Heart right ventricle (tissue), 16 donors: ENCODE measurements at places on chromosomes 1 and 21.
A peak's percentile ranks its signal among the peaks of the same experiment; 100 is the strongest.

- DNase-seq = no peak
Observed at GRCh38 chr1:213041443-213041842, 9.6 kb upstream of the RPS6KC1 start.

DNA sequence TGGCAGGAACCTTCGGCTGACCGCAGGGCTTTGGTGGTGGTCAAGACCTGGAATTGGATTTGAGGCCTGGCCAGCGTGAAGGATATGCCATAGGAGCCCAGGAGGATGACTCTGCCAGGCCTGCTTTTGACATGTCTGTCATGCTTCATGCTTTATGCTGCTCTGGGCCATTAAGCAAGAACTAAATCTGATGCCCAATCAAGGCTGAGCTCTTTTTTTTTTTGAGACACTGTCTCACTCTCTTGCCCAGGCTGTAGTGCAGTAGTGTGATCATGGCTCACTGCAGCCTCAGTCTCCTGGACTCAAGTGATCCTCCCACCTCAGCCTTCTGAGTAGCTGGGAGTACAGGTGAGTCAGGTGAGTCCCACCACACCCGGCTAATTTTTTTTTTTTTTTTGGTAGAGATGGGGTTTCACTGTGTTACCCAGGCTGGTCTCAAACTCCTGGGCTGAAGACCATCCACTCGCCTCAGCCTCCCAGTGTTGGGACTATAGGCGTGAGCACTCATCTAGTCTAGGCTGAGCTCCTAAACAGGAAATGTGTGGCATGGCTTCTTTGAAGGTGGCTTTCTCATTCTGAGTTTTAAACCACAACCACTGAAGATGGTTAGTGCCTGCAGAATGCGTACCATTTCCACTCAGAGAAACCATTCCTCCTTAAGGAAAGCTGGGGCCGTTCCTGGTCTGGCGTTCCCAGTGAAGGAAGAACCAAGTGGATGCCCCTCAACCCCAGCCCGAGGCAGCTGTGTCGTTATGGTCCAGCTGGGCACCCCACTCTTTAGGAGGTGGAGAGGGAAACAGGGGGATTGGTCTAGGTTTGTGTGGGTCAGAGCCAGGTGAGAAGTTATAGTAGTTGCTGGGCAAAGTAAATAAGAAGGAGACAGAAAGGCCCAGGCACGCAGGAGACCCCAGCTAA is 34.2 kb upstream of the ATP5PO start:
- DNase-seq = no peak

GRCh38 chr1:205626216-205626615 is 5.6 kb downstream of the ELK4 start:
- DNase-seq = no peak

- DNase-seq = no peak
Observed at GRCh38 chr1:172471666-172472065, 27.8 kb upstream of the PIGC start.

DNA sequence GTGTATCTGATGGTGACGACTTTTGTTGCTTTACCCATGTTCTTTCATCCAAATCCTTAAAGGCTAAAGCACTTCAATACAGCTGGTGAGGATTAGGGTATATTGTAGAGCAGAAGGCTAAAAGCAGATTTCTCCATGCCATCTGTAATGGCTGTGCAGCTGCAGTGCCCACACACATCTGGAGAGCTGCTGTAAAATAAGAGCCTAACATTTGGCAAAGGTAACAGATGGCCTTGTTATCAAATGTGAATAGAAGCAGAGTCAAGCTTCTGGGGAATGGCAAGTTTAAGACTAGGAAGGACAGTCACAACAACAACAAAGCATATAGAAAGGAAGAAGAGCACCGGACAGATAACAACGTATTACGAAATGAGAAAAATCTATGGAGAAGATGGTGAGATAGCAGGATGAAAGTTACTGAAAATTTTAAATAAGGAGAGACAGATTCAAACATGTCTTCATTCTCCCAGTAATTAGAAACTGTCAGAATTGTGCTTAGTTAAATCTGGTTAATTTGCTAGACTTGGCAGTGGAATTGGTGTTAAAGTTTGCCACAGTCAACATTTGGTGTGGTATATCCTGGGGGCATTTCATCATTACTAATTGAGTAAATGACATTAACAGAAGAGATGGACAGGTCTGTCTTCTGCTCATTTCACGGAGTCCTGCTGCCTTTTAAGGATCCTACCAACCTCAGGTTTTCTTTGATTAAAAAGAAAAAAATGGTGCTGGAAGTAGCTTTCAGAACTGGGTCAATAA is 1093.2 kb downstream of the ADGRL2 start:
- no peak for DNase-seq

DNA sequence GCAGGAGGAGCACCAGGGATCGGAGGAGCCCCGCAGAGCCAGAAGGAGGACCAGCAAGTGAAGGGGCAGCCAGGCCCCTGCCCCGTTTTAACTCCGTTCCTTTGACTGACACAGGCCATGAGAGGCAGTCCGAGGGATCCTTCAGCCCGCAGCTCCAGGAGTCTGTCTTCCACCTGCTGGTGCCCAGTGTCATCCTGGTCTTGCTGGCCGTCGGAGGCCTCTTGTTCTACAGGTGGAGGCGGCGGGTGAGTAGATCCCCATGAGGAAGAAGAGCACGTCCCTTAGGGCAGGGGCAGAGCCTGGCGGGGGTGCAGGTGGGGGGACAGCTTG is 13.3 kb downstream of the CSF1 start:
- DNase-seq = no peak

DNA sequence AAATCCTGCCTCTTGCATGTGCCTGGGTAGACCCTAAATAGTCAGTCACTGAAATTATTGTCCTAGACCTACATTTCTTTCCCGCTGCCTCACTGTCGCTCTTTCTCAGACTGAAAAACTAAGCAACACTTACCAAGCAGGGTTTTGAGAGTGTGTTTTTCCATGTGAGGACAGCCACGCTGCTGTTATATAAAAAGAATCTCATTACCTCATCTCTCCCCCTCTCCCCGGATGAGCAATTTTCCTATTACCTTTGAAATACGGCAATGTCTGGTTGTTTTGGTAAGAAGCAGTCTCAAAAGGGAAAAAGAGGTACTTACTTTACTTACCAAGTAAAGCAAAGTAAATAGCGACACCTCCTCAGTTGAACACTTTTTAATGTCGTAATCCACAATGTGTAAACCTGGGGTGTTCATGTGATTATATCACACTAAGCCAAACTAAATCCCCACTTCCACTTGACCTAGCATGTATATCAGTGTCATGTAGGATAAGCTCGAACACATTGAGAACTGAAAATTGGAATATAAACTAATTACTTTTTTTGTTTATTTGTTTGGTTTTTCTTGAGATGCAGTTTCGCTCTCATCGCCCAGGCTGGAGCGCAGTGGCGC is 12.2 kb upstream of the VN1R5 start:
- DNase-seq = no peak

GRCh38 chr1:117054068-117054467 is 6.1 kb upstream of the TTF2 start:
- no peak for DNase-seq

DNA sequence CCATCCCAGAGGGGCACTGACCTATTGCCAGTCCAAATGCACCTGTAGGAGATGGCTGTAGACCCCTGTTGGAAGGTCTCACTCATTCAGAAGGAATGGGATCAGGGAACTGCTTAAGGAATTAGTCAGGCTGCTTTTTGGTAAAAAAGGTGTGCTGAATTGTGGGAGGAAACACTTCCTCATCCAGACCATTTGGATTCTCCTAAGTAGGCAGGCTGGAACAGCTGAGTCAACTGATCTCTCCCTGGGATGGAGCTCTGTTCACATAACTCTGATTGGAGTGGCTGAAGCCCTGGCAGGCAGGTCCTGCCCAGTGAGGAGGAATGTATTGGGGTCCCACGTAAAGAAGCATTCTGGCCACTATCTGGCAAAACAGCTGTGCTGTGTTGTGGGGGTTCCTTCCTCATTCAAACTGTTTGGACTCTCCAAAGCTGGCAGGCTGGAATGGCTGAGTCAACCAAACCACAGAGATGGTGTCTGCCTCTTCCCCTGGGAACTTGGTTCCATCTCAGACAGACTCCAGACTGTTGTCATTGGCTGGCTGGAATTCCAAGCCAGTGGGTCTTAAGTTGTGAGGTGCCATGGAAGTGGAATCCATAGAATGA is 70.7 kb upstream of the PDC start:
- no peak for DNase-seq

GRCh38 chr21:35933466-35933865 is 126.9 kb downstream of the SETD4 start:
- peak; percentile 38 for DNase-seq

- peak; percentile 61 for DNase-seq
Observed at GRCh38 chr1:16612332-16613172, 812 bp downstream of the NBPF1 start.

DNA sequence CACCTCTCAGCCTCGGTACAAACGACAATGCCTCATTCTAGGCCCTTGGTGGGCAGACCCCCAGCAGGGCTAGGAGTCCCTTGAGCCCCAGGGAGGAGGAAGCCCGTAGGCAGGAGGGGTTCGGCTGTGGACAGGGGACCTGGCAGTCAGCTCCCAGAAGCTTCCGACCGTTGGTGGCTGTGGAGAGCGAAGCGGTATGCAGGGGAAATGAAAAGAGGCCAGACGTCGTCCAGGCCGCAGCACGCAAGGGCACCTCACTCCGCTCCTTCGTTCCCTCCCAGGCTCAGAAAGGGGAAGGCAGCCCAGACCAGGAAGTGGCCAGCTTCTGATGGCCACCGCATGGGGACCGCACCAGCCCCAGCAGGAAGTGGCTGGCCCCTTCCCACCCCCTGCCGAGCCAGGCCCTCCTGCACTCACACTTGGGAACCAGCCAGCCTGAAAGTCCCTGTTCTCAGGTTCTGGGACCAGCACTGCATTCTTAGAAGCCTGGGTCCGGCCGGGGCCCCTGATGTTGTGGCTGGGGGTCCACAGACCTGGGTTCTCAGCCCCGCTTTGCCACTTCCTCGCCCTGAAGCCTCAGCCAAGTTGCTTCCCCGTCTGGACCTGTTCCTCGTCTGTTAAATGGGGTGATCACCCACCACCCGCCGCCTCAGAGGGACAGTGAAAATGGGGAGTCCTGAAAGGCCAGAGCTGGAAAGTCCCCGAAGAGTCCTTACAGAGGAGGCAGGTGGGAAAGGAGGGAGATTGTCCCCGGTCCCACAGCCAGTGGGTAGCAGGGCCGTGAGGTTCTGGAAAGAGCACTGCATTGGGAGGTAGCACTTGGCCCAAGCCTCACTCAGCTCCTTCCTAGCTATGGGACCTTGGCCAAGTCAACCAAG is 104.0 kb upstream of the RUNX3 start:
- DNase-seq = peak; percentile 24

DNA sequence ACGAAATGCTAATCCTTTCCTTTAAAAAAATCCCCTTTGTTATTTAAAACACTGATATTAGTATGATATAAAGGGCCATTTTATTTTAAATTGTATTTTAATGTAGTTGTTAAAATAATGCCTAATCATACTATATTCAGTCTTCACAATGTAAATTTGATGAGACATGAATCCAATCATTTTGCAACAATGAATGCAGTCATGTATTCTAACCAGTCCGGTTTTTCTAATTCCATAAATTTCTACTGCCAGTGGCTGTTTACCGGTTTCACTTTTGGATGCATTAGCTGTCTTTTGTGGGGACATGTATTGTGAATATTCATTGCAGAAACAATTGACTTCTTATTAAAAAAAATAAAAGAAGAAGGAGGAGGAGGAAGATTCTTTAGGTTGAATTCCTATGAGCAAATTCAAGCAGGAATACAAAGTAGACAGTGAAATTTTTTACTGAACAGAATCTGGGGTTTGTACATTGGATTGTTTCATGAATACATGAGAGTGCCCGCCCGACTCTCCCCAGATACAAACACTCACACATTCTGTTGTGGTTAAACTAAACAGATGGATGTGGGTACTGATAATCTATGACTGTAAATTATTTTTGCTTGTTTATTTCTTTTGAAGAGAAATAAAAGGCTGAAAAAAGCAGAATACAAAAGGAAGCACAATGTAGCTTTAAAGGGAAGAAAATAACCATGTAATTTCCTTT is 624.8 kb upstream of the PTBP2 start:
- no peak for DNase-seq

GRCh38 chr21:44982558-44983250 is 42.9 kb downstream of the SLX9 start:
- DNase-seq = peak; percentile 56

GRCh38 chr1:155279268-155279667 is 2.0 kb downstream of the HCN3 start:
- no peak for DNase-seq

GRCh38 chr1:170460414-170461155 is 71.4 kb upstream of the GORAB start:
- DNase-seq = no peak

- DNase-seq = no peak
Observed at GRCh38 chr1:17215545-17215890, 10.6 kb downstream of the PADI1 start.

- DNase-seq = no peak
Observed at GRCh38 chr1:56147034-56147433, 432.3 kb downstream of the PLPP3 start.

GRCh38 chr1:212591922-212592321 is 16.6 kb upstream of the ATF3 start:
- no peak for DNase-seq
